Upper lobe of right lung (tissue), 1 donor: ENCODE measurements at places on chromosomes 1 and 21. TPM values are rescaled to one million over a fixed set of nuclear protein-coding genes. Genes with fewer than 3 reads are reported as not detected.

DNA sequence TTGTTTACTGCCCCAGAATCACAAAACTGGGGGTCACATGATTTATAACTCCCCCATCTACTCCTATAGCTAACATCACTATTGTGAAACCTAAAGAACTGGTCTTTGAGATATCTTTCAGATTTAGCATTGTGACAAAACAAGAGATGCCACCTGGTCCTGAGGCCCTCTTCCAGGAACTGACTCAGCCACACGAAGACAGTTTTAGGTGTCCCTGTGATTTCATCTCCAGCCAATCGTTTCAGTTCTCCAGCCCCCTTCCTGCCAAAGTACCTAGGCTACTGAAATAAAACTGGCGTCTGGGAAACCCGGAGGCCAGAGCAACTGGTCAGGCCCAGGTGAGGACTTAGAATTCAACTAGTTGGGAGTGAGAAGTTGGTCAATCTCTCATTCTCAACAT, 36.6 kb downstream of the TBX19 start:
- no peak for DNase-seq
- no peak overlapping the region for H3K4me3 ChIP-seq
- no peaks in the 10 kb centered on the region for H3K4me1 ChIP-seq

DNA sequence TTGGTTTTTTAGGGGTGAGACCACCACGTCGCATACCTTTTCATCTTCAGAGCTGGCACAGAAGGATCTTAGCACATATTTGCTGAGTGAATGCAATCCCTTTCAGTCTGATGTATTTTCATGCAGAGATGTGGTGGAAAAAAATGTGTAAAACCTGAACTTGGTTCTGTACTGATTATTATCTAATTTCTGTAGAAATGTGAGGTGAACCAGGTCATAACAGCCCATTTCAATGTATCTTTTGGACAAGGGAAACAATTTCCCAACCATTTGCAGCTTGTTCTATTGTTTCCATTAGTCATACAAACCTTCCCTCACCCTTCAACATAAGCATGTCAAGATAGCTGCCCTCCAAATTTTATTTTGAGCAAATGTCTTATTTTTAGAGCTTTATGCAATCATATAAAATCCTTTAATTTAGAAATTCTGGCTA, 46.8 kb upstream of the RUNX1 start:
- no peaks in the 10 kb centered on the region for H3K27me3 ChIP-seq
- no peak overlapping the region for H3K27ac ChIP-seq
- no peaks in the 10 kb centered on the region for H3K36me3 ChIP-seq
- H3K4me3 ChIP-seq = no peak overlapping the region

DNA sequence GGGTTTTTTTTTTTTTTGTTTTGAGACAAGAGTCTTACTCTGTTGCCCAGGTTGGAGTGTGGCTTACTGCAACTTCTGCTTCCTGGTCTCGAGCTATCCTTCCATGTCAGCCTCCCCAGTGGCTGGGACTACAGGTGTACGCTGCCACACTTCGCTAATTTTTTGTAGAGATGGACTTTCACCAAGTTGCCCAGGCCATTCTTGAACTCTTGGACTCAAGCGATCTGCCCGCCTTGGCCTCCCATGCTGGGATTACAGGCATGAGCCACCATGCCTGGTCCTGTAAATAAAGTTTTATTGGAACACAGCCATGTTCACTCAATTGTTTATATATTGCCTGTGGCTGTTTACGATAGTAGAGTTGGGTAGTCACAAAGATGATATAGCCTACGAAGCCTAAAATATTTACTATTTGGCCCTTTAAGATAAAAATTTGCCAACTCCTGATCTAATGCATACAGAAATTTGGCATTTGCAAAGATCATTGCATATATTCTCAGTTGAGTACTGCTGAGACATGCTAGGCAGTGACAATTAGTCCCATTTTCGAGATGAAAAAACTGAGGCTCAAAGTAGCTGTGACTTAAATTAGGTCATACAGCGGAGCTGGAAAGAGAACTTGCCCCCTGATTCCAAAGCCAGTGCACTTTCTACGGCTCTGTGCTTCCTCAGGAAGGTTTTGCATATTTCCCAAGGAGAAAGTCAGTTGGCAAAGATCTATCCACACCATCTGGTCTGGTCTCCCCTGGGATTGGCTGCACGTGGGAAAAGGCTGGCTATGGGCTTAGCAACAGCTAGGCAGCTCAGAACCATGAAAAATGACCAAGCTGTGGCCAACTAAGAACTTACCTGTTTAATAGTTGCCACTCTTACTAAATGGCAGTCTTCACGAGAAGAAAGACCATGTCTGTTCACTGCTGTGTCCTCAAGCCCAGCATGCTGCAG, 19.4 kb downstream of the MECR start:
- no peaks in the 10 kb centered on the region for H3K27me3 ChIP-seq
- DNase-seq = no peak
- H3K4me1 ChIP-seq = no peaks in the 10 kb centered on the region

DNA sequence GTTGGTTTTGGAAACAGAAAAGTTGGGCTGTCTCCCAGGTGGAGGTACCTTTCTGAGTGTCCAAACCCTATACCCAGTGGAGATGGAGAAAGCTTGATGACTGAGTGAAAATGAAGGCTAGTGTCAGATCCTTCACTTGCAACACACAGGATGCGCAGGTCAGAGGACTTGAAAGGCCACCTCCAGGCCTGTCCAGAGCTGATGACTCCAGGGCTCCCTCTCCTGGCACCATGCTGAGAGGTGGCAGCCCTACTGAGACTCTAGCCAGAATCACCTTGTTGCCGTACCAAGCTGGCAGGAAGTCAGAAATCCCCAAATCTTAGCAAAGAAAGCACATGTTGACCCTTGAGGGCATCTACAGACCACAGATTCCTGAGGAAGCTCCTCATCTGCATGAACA, 16.4 kb downstream of the KNCN start:
- H3K27ac ChIP-seq = no peak overlapping the region
- no peaks in the 10 kb centered on the region for H3K36me3 ChIP-seq
- no peak overlapping the region for H3K4me3 ChIP-seq
- H3K27me3 ChIP-seq = peaks cover 27% of the 10 kb centered on the region

DNA sequence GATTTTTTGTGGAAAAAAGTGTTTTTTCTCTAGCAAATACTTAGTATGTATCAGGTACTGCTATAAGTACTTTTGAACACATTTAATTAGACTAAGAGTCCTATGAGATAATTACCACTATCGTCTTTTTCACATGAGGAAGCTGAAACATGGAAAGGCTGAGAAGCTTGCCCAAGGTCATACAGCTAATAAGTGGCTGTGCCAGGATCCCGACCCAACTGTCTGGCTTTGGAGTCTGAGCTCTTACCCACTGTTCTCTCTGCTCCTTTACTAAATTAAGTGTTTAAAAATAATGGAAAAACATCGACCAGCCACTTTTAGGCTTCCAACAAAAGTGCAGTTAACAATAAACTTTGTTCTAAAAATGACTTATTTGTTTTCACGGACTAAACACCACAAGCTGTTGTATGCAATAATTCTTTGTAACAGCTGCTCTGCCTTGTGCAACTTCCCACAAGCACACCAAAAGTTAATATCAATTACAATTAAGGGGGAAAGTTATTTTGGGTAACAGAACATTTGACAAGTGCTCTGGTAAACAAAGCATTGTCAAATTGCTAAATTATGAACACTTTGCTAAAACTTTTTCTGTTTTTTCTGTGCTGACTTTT, 75.7 kb downstream of the CRB1 start:
- no peak for DNase-seq
- H3K4me3 ChIP-seq = no peak overlapping the region
- no peak overlapping the region for H3K27ac ChIP-seq
- H3K27me3 ChIP-seq = no peaks in the 10 kb centered on the region
- no peaks in the 10 kb centered on the region for H3K36me3 ChIP-seq
- H3K4me1 ChIP-seq = no peaks in the 10 kb centered on the region

DNA sequence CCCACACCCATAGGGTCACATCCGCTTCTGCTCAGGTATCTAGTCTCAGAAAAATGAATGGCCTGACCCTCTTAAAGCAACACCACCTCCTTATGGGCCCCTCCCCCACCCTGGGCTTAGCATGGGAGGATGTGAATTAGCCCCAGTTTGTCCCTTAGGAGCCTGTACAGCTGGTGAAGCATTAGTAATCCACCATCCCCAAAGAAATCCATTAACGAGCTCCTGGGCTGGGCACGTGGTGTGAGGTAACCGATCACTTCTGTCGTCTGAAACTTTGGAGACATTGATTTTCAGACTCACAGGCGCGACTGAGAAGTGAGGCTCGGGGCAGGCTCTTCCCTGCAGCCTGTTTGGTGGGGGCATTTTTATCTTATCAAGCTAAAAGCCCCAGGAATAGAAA, 10.5 kb downstream of the RASSF5 start:
- no peak overlapping the region for H3K4me3 ChIP-seq
- DNase-seq = no peak
- H3K36me3 ChIP-seq = no peaks in the 10 kb centered on the region
- H3K27ac ChIP-seq = no peak overlapping the region
- H3K27me3 ChIP-seq = no peaks in the 10 kb centered on the region

GRCh38 chr1:4594286-4594991, 60.0 kb upstream of the AJAP1 start:
- no peak overlapping the region for H3K27ac ChIP-seq
- no peak overlapping the region for H3K4me3 ChIP-seq
- H3K27me3 ChIP-seq = no peaks in the 10 kb centered on the region
- no peak for DNase-seq
- no peaks in the 10 kb centered on the region for H3K36me3 ChIP-seq

GRCh38 chr1:233614743-233615521, 1.0 kb downstream of the KCNK1 start:
- DNase-seq = peak; percentile 62
- no peaks in the 10 kb centered on the region for H3K4me1 ChIP-seq
- no peaks in the 10 kb centered on the region for H3K36me3 ChIP-seq
- peak overlapping the region; percentile 55 for H3K27ac ChIP-seq

DNA sequence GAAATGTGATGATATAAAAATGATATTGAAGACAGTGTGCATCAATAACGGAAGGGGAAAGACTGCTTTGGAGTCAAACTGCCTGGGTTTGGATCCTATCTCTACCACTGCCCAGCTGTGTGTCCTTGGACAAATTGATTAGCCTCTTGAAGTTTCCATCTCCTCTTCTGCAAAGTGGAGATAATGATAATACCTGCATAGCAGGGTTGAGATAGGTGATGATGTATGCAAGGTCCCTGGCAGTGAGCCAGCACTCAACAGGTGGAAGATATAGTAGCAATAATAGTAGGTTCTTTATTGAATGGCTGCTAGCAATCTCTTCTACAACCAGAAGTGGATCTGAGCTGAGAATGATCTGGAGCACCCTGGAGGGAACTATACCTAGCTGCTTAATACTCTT, 166.7 kb downstream of the MIS18A start:
- H3K27me3 ChIP-seq = no peaks in the 10 kb centered on the region
- DNase-seq = no peak
- H3K27ac ChIP-seq = no peak overlapping the region
- H3K4me3 ChIP-seq = no peak overlapping the region

DNA sequence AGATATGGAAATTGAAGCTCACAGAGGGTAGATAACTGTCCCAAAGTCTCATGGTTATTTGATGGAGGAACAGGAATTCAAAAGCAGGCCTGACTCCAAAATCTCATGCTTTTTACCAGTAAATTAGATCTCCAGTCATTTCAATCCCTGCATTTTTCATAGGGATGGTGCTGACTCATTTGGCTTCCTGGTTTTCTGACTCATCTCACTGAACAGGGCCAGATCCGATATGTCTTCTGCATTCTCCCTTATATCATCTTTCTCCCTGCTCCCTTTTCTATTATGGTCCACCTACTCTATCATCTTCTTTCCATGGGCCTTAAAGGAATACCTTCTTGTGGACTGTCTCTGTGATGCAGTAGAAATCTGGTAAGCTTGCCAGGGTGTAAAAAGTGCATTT, 187.2 kb downstream of the FGGY start:
- H3K27ac ChIP-seq = no peak overlapping the region
- H3K4me1 ChIP-seq = no peaks in the 10 kb centered on the region
- DNase-seq = no peak
- no peaks in the 10 kb centered on the region for H3K36me3 ChIP-seq
- no peaks in the 10 kb centered on the region for H3K27me3 ChIP-seq

GRCh38 chr1:201769966-201770365, 59.0 kb upstream of the IPO9 start:
- H3K27ac ChIP-seq = no peak overlapping the region
- H3K4me3 ChIP-seq = no peak overlapping the region
- H3K36me3 ChIP-seq = no peaks in the 10 kb centered on the region
- H3K27me3 ChIP-seq = no peaks in the 10 kb centered on the region

GRCh38 chr1:2299131-2299627, 71.1 kb downstream of the SKI start:
- H3K27ac ChIP-seq = peak overlapping the region; percentile 88
- DNase-seq = peak; percentile 85
- H3K36me3 ChIP-seq = peaks cover 10% of the 10 kb centered on the region
- no peak overlapping the region for H3K4me3 ChIP-seq
- H3K4me1 ChIP-seq = peaks cover 68% of the 10 kb centered on the region

- H3K27ac ChIP-seq = no peak overlapping the region
- H3K36me3 ChIP-seq = peaks cover 41% of the 10 kb centered on the region
- no peak overlapping the region for H3K4me3 ChIP-seq
- no peaks in the 10 kb centered on the region for H3K27me3 ChIP-seq
Observed at GRCh38 chr1:88800382-88801051, 90.8 kb downstream of the GTF2B start.

- peaks cover 5% of the 10 kb centered on the region for H3K36me3 ChIP-seq
- DNase-seq = peak; percentile 56
- H3K27ac ChIP-seq = no peak overlapping the region
- H3K4me1 ChIP-seq = peaks cover 5% of the 10 kb centered on the region
- no peaks in the 10 kb centered on the region for H3K27me3 ChIP-seq
Observed at GRCh38 chr21:43877936-43878575, 13.0 kb downstream of the AGPAT3 start.

- H3K36me3 ChIP-seq = no peaks in the 10 kb centered on the region
- no peaks in the 10 kb centered on the region for H3K4me1 ChIP-seq
- H3K27me3 ChIP-seq = no peaks in the 10 kb centered on the region
- no peak for DNase-seq
- H3K27ac ChIP-seq = no peak overlapping the region
Observed at GRCh38 chr1:70504821-70505193, 93.7 kb downstream of the CTH start.

GRCh38 chr1:223708001-223708359, 4.4 kb upstream of the CAPN2 start:
- no peaks in the 10 kb centered on the region for H3K27me3 ChIP-seq
- no peak overlapping the region for H3K4me3 ChIP-seq
- peak overlapping the region; percentile 75 for H3K27ac ChIP-seq
- DNase-seq = no peak

GRCh38 chr1:203559523-203559922, 65.6 kb downstream of the OPTC start:
- H3K27me3 ChIP-seq = no peaks in the 10 kb centered on the region
- H3K36me3 ChIP-seq = no peaks in the 10 kb centered on the region
- H3K4me1 ChIP-seq = peaks cover 18% of the 10 kb centered on the region
- no peak for DNase-seq

Gene AMY1B
- total RNA-seq = 4.1 TPM

Gene DCDC2B
- total RNA-seq = not detected

Gene CELF3
- total RNA-seq = not detected

Gene APCS
- not detected for total RNA-seq

Gene SYT6
- not detected for total RNA-seq

Gene RPE65
- total RNA-seq = not detected

Gene PTPRC
- 127 TPM for total RNA-seq

Gene SAMD13
- total RNA-seq = 1.6 TPM

Gene SPRR1A
- total RNA-seq = not detected
